ENCODE measurements at places on chromosomes 16 and 17.
A peak's percentile ranks its signal among the peaks of the same experiment; 100 is the strongest.

GRCh38 chr17:18038149-18038850, 668 bp downstream of the ATPAF2 start:
- DNase-seq, result peak; percentile 51

- no peak for DNase-seq
Observed at GRCh38 chr17:48294806-48295361, 135.1 kb downstream of the SKAP1 start.

DNA sequence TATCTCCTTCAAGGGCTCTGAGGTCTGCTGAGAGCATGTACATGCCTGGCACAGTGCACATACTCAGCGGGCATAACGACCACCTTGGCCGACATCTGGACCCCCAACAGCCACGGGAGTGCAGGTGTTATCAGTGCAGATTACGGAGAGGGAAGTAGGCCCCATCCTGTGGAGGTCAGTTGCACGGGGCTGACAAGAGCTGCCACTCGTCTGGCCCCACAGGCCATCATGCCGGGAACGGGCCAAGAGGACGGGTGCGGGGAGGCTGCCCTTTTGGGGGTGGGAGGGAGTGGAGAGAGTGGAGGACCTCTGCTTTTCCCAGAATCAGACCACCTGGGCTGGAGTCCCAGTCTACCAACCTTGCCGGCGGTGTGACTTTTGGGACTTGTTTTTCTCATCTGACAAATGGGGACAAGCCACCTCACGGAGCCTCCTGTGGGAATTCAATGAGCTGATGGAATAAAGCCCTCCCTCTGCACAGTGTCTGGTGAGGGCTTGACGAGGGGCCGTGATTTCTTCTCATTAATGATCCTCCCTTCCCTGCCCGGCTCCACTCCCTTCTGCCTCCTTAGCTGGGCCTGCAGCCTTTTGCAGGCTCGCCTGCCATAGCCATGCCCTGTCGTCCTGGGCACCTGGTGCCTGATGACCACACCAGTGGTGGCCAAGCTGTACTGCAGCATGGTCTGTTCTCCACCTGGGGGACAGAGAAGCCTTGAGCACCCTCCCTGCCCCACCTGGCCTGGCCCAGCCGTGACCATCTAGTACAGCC, 4.6 kb downstream of the PRSS33 start:
- no peak for DNase-seq

- DNase-seq, result no peak
Observed at GRCh38 chr17:75646638-75646992, 13.4 kb downstream of the SMIM5 start.

DNA sequence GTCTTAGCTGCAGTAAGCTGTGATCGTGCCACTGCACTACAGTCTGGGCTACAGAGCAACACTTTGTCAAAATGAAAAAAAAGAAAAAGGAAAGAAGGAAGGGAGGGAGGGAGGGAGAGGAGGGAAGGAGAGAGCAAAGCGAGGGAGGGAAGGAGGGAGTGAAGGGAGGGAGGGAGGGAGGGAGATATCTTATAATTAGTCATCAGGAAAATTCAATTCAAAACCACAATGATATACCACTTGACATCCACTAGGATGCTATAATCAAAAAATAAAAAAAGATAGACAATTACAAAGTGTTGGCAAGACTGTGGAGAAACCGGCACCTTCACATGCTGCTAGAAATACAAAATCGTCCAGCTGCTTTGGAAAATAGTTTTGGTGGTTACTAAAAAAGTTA, 93.8 kb downstream of the CDC27 start:
- peak; percentile 22 for DNase-seq

GRCh38 chr17:65173976-65174683, 37.0 kb downstream of the RGS9 start:
- DNase-seq, result no peak

DNA sequence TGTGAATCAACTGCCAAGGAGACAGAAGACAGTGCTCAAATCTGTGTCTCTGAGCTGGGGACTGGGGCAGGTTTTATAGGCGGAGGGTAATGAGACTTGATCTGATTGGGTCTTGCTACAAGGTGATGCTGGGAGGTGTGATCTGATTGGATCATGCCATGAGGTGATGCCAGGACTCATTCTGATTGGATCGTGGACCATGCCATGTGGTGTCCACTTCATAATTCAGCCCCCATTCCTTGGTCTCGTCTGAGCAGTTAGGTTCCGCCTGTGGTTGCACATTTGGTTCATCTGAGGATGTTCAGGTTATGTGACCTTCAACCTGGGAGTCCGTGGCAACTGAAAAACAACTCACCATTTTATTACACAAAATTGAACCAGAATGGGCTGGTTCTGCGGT, 41.0 kb downstream of the OTOA start:
- no peak for DNase-seq
